Kidney epithelial cell (primary cell): ENCODE measurements at places on chromosomes 13 and 19.

DNA sequence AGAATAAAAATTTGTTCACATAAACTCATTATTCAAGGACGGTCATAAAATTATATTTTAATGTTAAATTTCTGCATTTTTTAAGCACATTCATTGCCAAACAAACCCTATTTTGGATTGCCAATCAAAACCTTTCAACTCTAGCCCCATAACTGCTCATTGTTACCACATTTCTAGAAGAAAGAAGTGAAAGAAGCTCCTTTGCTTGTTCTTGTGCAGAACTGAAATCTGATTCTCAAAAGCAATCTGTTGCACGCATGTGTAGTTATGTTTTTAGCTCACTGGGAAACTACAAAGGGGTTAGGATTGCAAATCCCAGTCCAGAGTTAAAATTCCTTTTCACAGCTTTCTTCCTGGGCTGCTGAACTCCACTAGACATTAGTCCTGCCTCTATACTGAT is 109.5 kb upstream of the MIR17HG start:
- no peak for DNase-seq

DNA sequence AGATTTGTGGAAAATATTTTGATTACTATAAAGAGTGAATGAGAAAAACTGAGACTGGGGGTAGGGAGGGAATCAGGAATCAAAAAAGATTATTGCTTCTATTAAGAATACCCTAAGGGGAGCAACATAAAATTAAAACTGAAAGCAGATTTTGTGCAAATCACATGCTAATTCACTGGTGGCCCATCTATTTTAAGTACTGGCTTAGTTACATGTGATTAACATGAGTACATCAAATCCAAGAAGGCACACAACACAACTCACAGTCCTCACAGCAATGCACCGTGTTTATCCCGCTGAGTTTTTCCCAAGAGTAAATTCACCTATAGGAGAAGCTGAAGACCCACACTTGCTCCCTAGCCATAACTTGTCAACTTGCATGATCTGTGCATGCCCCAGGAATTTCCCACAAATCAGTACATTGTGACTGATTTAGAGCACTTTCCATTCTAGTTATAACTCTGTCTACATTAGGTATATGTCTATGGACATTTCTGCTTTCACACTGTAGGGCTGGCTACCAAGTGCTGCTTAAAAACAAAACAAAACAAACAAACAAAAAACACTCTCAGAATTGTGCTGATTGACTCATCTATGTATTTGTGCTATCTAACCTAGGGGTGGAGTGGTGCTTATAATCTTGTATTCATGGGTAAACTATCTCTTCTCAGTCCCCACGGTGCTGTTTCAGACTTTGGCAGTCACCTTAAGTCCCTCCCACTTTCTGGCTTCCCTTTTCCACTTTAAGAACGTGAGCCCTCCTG is 24.3 kb downstream of the AMER2 start:
- no peak for DNase-seq

DNA sequence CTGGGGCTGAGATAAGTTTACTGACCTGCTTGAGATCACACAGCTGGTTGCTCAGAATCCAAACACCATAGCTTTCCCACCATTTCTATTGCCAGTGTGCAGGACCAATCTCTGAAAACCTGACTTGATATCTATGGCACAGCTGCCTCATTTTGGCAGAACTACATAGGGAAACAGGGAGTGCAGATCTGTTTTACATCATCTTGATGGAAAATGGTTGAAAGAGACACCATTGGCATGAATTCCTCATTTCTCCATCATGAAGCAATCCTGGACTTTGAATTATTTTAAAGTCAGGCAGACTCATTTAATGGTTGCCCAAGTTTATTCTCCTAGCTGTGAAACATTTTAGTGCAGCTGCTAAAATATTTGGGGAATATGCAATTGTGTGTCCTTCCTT is 1628.2 kb upstream of the SLC10A2 start:
- no peak for DNase-seq

GRCh38 chr13:75800545-75800944 is 164.4 kb downstream of the LMO7 start:
- DNase-seq: no peak

DNA sequence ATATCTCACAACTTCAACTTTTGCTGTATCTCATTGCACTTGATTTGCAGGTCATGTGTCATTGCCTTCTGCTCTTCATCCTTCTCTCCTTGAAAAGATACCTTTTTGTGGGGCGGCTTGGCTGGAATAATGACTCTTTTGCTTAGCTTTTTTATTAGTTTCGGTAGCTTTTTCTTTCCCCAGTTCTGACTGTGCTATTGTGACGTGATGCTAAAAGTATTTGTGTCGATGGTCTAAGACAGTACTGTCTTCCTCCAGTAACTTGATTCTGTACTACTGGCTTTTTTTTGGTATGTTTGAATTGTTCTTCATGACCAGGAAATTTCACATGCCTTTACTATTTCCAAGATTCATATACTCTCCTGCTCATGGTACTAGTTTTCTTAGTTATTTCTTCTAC is 63.1 kb downstream of the SLITRK1 start:
- no peak for DNase-seq

DNA sequence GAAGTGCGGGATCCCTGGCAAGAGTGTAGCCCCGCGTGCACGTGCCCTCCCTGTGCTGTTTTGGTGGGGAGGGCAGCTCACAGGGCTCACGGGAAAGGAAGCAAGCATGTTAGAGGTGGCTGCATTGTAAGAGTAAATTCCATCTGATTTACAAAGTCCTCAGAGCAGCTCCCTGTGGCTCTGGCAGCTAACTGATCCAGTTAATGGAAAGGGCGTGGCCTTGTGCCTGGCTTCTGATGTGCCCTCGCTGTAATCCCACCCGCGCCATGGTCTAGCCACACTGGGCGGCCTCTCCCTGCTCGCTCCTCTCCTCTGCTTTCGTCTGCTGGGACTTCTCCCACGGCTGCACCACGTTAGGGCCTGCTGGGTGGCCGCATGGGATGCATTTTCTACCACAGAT is 258.5 kb downstream of the FGF9 start:
- DNase-seq: no peak

- DNase-seq: no peak
These were observed 899.8 kb downstream of the GPC5 start for GRCh38 chr13:92297971-92298942.

DNA sequence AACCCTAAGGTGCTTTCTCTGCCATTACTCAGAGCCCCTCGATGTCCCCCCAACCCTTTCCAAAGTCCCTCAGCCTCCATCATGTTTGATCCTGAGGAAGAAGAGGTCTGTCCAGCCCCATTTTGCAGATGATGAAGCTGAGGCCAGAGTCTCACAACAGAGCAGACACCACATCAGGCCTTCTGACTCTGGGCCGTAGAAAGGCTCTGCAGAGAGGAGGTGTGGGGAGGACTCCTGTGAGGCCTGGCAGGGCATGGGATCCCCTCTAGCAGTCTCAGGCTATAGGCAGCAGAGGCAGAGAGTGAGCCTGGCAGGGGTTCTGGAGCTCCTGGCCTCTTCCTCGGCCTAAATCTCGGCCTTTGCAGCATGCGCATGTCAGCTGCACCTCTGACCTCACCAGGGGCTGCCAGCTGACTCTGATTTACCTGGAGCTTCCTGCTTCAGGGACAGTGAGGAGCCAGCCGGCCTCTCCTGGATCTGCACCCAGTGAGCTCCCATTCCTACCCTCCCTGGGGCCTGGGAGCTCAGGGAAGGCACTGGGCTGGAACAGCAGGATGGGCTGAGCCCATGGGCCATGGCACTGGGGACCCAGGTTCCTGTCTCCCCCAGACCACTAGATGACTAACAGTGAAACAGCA is 41.7 kb upstream of the VSTM2B start:
- no peak for DNase-seq

DNA sequence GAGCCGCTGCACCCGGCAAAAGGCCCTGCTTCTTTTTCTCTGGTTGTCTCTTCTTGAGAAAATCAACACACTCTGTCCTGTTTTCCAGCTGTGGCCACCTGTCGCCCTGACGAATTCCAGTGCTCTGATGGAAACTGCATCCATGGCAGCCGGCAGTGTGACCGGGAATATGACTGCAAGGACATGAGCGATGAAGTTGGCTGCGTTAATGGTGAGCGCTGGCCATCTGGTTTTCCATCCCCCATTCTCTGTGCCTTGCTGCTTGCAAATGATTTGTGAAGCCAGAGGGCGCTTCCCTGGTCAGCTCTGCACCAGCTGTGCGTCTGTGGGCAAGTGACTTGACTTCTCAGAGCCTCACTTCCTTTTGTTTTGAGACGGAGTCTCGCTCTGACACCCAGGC is 17.2 kb downstream of the LDLR start:
- no peak for DNase-seq

GRCh38 chr13:33189470-33189869 is 96.1 kb downstream of the STARD13 start:
- no peak for DNase-seq

DNA sequence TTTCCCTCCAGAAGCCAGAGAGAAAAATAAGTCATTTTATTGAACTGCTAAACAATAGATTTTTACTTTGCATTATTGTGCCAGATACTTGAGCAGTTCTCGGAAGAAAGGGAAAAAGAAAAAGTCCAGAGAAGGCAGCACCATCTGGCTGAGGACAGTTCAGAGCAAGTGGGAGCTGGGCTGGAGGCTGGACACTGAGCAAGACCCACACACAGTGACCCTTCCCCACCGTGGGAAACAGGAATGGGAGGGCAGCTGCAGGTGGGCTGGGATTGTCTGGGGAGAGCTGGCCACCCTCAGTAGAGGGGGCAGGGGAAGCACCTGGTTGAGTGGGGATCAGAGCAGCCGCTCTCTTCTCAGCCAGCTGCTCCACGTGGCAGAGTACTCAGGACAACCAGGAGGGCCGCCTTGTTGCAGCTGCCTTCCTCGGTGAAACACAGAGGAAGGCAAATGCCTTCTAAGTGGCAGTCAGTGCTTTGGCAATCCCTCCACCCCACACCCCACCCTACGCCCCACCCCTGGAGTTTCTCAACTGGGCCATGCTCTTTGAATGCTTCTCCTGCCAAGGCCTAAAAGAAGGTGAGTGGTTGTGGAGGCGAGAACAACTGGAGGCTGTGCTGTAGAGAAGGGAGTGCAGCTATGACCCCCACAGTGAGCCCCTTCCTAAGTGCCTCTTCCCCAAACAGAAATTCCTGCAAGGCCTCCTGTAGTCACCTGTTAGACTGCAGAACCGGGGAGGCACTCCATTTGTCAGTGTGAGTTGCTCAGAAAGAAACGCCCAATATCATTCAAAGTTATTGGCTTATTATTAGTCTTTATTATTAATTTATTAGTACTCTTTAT is 179.3 kb downstream of the ZIC5 start:
- DNase-seq: no peak

DNA sequence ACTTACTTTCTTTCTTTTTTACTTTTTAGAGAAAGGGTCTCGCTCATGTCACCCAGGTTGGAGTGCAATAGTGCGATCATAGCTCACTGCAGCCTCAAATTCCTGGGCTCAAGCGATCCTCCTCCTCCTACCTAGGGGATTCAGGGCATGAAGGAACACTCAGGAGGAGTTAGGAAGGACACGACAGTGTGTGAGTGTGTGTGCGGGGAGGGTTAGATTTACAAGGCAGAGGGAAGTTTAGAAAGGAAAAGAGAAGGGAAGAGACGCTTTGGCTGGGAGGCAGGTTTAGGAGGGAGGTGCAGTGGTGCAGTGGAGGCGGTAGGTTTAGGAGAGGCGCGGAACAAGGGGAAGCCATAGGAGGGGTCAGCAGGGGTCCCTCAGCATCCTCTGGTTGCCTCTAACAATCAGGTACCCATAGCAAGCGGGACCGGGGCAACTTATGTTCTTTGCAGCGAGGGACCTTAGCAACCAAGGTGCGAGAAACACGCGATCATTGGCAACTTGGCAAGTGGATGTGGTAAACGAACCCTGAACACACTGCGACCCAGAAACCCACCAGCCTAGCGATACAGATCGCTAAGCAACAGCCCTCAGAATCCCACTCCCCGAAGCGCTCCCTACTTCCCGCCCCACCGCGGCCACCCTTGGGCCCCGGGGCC is 501 bp downstream of the SIRT2 start:
- DNase-seq: no peak

DNA sequence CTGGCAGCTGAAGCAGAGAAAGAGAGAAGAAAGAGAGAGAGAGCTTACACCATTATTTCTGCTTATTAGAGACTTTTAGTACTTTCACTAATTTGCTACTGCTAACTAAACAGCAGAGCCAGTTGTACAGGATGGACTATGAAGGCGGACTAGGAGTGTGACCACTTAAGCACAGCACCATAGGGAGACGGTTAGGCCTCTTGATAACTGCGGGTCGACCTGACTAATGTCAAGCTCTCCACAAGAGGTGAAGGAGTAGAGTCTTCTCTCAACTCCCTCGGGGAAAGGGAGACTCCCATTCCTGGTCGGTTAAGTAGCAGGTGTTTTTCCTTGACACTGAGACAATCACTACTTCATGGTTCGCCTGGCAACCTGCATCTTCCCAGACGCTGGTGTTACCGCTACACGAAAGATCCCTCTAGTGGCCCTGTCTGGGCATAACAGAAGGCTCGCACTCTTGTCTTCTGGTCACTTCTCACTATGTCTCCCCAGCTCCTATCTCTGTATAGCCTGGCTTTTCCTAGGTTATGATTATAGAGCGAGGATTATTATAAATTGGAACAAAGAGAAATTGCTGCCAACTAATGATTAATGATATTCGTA is 5.3 kb upstream of the PSG7 start:
- DNase-seq: no peak

DNA sequence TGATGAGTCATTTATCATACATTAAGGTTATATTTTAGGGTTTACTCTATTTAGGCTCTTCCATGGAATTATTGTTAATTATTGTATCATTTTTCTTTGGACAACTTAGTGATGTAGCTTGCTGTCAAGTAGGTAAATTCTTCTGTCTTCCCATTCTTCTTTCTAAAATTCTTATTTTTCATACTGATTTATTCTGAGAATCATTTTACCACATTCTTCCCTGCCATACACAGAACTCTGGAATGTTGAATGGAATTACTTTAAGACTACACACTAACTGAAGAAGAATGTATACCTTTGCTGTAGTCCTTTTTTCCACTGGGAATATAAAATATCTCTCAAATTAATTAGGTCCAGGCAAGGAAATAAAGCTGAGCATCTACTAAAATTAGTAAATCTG is 24.5 kb upstream of the SLC7A1 start:
- DNase-seq: no peak

- DNase-seq: no peak
These were observed 53.2 kb upstream of the EEF1AKMT1 start for GRCh38 chr13:20826843-20827560.

DNA sequence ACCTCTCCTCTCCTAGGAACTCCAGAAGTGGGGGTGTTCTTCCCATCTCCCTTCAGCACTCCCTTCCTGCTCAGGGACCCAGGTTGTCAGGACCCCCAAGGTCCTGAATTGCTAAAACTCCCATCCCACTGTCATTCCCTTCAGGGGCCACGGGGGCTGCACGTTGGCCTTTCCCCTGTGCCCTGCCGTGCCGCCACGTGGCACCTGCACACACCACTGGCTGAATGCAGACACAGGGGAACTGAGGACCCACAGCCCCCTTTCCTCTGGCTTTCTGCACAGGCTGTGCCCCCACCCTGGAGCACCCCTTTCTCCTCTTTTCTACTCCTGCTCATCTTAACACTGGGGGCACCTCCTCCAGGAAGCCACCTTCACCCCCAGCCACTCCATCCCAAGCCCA is 9.0 kb downstream of the SHANK1 start:
- no peak for DNase-seq

- DNase-seq: no peak
These were observed 45.0 kb downstream of the CBY2 start for GRCh38 chr13:45747071-45747470.

GRCh38 chr19:16359964-16360363 is 35.3 kb downstream of the KLF2 start:
- DNase-seq: no peak
